ENCODE measurements at places on chromosomes 4 and X. TPM values are rescaled to one million over a fixed set of nuclear protein-coding genes. Genes with fewer than 3 reads are reported as not detected.

DNA sequence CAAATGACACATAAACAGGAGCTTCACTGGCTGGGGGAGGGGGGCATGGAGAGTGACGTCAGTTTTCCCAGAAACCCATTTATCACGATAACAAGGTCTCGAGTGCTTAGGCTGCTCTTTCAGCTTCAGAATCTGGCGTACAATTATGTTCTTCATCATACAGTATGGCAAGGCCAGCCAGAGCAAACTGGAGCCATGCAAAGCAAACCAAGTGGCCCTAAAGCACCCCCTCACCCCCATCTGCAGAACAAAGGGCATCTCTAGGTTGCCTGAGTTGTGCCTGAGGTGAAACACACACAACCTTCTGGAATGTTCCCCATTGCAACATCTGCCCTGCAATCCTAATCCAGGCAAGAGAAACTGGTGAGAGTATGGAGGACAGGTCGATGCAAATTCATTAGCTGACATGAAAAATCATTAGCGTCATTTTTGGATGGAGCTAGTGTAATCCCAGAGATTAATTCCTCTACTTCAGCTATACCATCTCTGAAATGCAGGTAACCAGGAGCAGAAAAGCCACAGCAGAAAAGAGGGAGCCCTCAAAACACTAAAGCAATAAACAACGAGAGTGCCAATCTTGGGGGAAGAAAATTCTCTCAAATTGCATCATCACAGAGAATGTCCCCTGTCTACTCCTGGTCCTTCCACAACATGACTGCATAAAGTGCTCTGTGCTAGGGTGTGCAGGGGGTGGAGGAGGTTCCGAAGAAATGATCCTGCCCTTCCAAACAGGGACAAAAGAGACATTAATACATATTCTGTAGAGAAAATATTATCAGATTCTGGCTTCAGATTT, 1.8 kb downstream of the SEPTIN6 start:
- no peak for DNase-seq
- H3K36me3 ChIP-seq, result no peaks in the 10 kb centered on the region
- H3K27me3 ChIP-seq, result no peaks in the 10 kb centered on the region
- H3K4me1 ChIP-seq, result no peaks in the 10 kb centered on the region
- no peak overlapping the region for H3K4me3 ChIP-seq

- H3K36me3 ChIP-seq, result no peaks in the 10 kb centered on the region
- H3K4me3 ChIP-seq, result no peak overlapping the region
- DNase-seq, result no peak
- peaks cover 6% of the 10 kb centered on the region for H3K4me1 ChIP-seq
Observed at GRCh38 chrX:41603596-41603995, 85.2 kb upstream of the GPR34 start.

GRCh38 chr4:155491336-155492120, 114.8 kb upstream of the MAP9 start:
- H3K36me3 ChIP-seq, result no peaks in the 10 kb centered on the region
- H3K4me1 ChIP-seq, result no peaks in the 10 kb centered on the region
- no peaks in the 10 kb centered on the region for H3K27me3 ChIP-seq
- no peak overlapping the region for H3K27ac ChIP-seq

DNA sequence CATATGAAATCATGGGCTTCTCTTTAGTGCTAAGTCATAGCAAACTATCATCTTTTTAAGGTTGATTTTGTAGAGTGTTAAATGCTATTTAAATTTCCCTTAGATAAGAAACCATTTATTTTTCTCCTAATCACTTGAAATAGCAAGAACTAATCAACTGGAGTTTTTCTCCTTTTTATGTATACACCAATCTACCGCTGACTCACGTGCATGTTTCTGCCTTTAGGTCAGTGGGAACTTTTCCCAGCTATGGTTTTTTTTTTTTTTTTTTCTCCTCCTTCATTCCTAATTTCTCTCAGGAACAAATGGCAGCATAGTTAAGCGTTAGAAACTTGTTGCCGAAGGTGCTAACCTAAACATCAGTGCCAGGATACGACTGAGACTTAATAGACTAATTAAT, 176.4 kb downstream of the BMPR1B start:
- no peaks in the 10 kb centered on the region for H3K27me3 ChIP-seq
- H3K27ac ChIP-seq, result peak overlapping the region; percentile 8
- H3K4me1 ChIP-seq, result peaks cover 20% of the 10 kb centered on the region
- no peaks in the 10 kb centered on the region for H3K36me3 ChIP-seq
- peak overlapping the region; percentile 9 for H3K4me3 ChIP-seq

GRCh38 chr4:77153006-77153405, 4.0 kb upstream of the CCNG2 start:
- H3K27me3 ChIP-seq, result peaks cover 38% of the 10 kb centered on the region
- H3K36me3 ChIP-seq, result no peaks in the 10 kb centered on the region
- DNase-seq, result no peak
- H3K27ac ChIP-seq, result no peak overlapping the region

GRCh38 chr4:153954654-153955053, 165.8 kb upstream of the SFRP2 start:
- H3K36me3 ChIP-seq, result no peaks in the 10 kb centered on the region
- no peaks in the 10 kb centered on the region for H3K4me1 ChIP-seq
- H3K4me3 ChIP-seq, result no peak overlapping the region

DNA sequence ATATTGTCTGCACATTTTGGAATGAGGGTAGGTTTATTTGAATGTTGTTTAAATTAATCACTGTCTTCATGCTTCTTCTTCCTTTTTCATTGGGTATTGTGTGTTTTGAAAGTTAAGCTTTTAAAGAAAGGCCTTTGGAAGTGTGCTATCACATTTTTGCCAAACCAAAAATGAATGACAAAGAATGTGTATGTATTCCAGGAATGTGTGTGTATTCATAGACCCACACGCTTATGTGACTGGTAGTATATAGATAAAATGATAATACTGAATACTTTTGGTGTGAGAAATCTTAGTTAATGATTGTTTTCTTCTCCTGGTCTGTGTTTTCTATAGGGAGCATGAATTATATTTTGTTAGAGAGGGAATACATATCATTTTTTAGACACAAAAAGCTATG, 404.4 kb downstream of the TLL1 start:
- no peak overlapping the region for H3K27ac ChIP-seq
- DNase-seq, result no peak
- H3K27me3 ChIP-seq, result no peaks in the 10 kb centered on the region
- no peak overlapping the region for H3K4me3 ChIP-seq

DNA sequence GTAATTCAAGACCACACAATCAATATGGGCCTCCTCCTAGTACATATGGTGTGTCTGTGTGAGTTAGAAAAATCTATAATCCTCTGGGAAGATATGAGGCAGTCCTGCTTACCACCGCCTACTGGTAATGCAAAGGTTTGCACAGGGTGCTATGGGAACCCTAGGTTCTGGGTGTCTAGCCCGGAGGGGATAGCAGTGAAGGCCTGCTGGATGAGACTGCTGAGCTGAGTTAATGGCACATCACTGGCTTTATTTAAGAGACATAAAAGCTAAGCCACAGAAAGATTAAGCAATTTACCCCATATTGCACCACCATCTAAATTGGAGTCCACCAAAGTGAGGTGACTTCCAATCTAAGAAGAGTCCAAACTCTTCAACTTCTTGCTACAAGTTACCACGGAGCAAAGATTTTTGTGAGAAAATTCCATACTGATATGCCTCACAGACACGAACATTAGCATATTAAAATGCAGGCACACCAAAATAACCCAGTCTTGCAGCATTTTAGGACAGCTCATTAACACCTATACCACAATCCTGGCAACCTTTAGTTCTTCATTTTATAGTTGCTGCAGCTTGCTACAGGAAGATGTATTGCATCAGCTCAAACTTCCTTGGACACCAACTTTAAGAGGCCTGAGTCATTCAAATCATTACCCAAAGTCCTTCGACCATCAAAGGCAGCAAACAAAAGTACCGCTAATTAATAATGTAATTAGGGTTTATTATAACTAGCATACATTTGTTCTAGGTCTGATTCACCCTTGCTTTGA, 13.7 kb downstream of the DGKK start:
- no peaks in the 10 kb centered on the region for H3K4me1 ChIP-seq
- no peak for DNase-seq
- H3K27ac ChIP-seq, result no peak overlapping the region
- no peak overlapping the region for H3K4me3 ChIP-seq

DNA sequence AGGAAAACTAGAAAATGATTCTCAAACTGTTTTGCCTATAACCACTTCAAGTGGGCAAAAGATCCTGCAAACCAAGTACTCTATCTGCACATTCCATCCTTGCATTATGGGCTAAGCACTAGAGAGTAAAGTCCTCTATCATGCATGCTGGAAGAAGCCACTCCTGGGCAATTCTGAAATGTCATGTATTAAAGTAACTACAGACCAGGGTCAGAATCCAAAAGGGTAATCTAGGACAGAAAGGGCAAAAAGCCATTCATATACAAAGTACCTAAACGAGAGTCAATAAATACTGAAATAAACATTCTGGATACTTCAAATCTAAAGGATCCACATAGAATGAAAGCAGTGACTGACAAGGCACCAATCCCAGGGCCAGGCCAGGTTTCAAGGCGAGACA, 1.0 kb downstream of the SNX12 start:
- no peak for DNase-seq
- peaks cover 3% of the 10 kb centered on the region for H3K36me3 ChIP-seq
- peak overlapping the region; percentile 86 for H3K4me3 ChIP-seq
- peaks cover 3% of the 10 kb centered on the region for H3K4me1 ChIP-seq
- H3K27ac ChIP-seq, result peak overlapping the region; percentile 59
- no peaks in the 10 kb centered on the region for H3K27me3 ChIP-seq

DNA sequence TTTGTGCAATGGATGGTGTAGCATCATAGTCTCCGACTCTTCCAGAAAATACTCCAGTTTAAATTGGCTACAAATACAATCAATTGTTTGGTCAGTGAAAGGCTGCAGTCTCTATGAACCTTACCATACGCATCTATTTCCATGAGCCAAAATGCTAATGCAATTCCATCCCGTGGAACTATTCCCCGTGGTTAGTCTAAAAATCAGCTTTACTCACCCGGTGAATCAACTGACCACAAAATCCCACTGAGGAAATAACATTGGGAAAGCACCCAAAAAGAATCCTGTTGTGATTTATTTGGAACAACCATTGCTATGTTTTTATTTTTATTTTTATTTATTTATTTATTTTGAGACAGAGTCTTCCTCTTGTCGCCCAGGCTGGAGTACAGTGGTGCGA, 87.1 kb downstream of the DHX15 start:
- no peak overlapping the region for H3K4me3 ChIP-seq
- H3K27me3 ChIP-seq, result peaks cover 12% of the 10 kb centered on the region
- DNase-seq, result no peak
- no peaks in the 10 kb centered on the region for H3K36me3 ChIP-seq

DNA sequence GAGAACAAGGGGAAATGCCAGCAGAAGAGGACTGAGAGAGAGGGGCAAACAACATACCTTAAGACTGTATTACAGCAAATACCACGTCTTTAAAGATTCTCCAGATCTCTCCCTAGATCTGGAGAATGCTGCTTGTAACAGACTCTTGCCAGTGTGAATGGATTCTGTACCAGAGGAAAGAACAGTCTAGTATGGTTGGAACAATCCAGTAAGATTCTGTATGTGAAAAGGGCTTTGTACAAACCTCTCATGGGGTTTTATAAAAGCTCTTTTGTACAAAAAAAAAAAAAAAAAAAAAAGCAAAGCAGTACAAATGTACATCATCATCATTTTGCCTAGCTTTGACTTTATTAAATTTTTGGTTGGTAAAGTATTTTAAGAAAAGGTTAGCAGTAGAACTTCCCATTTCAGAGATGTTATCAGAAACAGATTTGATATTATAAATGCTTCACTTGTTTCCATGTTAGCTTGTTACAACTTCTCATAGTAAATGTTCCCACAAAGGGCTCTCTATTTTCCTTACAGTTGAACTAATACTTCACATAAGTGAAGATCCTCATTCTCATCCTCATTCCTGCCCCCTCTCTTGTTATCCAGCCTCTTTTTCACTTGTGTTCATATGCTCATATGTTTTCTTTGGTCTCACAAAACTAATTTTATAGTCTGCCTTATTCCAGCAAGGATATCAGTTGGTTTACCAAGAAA, 144.2 kb downstream of the EDA start:
- H3K27ac ChIP-seq, result no peak overlapping the region
- H3K36me3 ChIP-seq, result no peaks in the 10 kb centered on the region
- peak; percentile 10 for DNase-seq
- H3K27me3 ChIP-seq, result peaks cover 3% of the 10 kb centered on the region
- H3K4me1 ChIP-seq, result no peaks in the 10 kb centered on the region

DNA sequence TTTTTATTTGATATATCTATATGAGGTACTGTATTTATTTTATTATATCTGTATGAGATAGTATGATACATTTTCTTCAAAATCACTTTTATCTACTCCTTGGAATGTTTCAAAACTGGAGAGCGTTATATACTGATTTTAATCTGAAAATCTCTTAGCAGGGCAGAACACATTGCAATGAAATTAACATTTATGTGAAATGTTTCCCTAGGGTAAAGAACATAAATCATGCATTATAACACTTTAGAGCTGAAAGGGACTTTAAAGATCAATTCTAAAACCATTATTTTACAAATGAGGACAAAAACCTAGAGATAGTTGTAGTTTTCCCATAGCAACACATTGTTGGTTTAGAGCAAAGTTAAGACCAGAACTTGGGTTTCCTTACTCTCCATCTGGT, 153.7 kb downstream of the ATOH1 start:
- no peaks in the 10 kb centered on the region for H3K27me3 ChIP-seq
- H3K27ac ChIP-seq, result no peak overlapping the region
- H3K36me3 ChIP-seq, result no peaks in the 10 kb centered on the region
- no peak for DNase-seq

DNA sequence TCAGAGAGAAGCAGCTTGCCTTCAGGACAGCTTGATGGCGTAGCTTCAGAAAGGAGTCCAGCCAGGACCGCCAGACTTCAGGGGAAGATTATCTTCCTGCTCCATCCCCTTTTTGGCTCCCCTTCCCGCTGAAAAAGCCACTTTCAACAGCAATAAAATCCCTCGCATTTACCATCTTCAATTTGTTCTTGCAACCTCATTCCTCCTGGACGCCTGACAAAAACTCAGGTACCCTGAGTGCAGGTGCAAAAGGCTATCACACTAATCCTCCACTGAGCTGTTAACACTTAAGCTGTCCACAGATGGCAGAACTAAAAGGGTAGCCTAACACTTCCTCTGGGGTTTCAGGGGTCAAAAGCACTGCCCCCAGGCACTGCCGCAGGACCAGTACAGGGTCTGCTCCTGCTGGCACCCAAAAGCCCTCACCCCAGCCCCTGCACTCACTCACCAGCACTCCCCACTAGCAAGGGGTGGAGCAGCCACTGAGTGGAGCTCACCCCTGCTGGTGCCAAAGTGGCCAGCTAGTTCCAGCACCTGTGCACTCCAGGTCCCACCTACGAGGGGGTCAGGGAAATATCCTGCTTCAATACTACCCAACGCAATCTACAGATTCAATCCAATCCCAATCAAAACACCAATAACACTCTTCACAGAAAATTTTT, 145.8 kb downstream of the ADGRA3 start:
- H3K4me3 ChIP-seq, result no peak overlapping the region
- no peak overlapping the region for H3K27ac ChIP-seq
- H3K36me3 ChIP-seq, result no peaks in the 10 kb centered on the region
- no peaks in the 10 kb centered on the region for H3K4me1 ChIP-seq
- no peak for DNase-seq

GRCh38 chrX:27575565-27575964, 14.6 kb upstream of the DCAF8L2 start:
- no peak overlapping the region for H3K4me3 ChIP-seq
- no peaks in the 10 kb centered on the region for H3K36me3 ChIP-seq
- H3K27ac ChIP-seq, result no peak overlapping the region
- no peaks in the 10 kb centered on the region for H3K4me1 ChIP-seq

Gene RNF175
- total RNA-seq, result under 0.01 TPM

Gene COMMD8
- total RNA-seq, result 30.8 TPM

Gene TKTL1
- total RNA-seq, result not detected

Gene CLGN
- 0.72 TPM for total RNA-seq

Gene F8
- 10.9 TPM for total RNA-seq

Gene HERC5
- total RNA-seq, result 0.88 TPM

Gene NAP1L2
- not detected for total RNA-seq

Gene CDKL5
- total RNA-seq, result 4.0 TPM

Gene TMEM156
- not detected for total RNA-seq
